ENCODE measurements at places on chromosomes 6 and 20.

- no peak for DNase-seq
Measured at GRCh38 chr6:113115196-113115595, 741.9 kb upstream of the MARCKS start.

DNA sequence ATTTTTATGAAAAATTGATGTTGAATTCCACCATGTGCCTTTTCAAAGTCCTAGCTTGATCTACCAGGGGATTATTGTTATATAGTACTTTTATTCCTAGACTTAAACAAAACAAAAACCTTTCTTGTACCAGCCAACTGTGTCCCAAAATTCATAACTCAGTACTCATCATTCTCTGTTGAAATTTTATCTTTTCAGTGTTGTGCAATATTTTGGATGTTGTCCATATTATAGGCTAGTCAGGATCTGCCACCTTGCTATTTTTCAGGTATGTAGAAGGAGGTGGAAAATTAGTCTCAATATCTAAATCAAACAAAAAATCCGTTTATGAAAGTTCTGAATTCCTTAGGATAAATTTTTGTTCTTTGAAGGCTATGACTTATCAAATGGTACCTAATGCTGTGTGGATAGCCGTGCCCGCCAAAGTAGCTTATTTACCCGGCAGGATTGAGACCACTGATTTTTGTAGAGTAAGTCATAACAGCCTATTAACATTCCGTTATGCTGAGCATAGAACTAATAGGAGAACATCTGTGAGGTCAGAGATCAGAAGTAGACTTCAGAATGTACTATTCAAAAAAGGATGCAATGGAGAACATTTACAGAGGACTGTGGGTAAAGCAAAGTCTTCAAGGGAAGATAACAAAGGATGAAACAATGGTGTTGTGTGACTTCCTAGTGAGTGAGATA, 304.7 kb downstream of the SOX4 start:
- no peak for DNase-seq

DNA sequence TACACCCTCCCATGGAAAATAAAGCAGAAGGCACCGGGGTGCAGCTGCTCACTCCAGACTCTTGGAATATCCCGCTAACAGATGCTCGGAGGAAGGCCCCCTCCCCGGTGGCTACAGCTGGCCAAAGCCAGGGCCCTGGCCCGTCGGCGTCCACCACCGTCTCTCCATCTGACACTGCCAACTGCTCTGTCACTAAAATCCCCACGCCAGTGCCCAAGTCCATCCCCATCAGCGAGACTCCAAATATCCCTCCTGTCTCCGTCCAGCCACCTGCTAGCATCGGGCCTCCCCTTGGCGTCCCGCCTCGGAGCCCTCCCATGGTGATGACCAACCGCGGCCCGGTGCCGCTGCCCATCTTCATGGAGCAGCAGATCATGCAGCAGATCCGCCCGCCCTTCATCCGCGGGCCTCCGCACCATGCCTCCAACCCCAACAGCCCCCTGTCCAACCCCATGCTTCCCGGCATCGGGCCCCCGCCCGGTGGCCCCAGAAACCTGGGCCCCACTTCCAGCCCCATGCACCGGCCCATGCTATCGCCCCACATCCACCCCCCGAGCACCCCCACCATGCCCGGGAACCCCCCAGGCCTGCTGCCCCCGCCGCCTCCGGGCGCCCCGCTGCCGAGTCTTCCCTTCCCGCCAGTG, 143.9 kb downstream of the SOBP start:
- no peak for DNase-seq

DNA sequence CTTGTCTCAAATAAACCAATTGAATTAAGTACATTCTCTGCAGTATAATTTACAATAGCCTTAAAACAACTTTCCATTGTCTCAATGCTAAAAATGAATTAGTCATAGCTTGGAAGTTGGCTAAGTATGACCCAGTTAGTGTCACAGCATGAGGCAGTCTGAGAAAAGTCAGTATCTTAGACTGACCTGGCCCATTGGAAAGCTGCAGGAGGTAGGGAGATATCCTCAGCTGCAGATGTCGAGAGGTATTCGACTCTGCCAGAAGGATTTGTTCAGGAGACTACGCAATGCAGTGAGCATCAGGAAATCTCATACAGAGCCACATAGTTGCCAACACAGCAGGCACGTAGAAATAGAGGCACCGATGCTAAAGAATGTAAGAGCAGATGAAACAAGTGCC, 350.9 kb upstream of the NRSN1 start:
- peak; percentile 1 for DNase-seq

GRCh38 chr6:37776566-37776965, 43.0 kb upstream of the ZFAND3 start:
- DNase-seq = no peak

GRCh38 chr20:1950836-1951235, 43.0 kb downstream of the PDYN start:
- no peak for DNase-seq

GRCh38 chr6:20866036-20866435, 331.8 kb downstream of the CDKAL1 start:
- DNase-seq = no peak

DNA sequence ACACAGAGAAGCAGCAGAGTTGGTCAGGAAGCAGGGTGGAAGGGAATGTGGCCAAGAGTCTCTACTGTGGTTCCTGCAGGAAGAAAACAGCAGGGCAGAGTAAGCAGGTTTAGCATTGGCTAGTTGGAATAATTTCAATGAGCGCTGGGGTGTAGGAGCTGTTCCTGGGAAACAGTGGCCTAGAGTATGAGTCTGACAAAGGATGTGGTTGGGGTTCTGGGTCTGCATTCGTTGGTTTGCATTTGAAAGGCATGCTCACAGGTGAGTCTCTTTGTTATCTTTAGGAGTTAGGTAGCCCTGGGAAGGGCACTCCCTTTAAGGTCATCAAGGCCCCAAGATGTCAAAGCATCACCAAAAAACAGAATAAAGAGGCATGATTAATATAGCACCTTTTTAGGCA, 911.6 kb upstream of the SLC35B3 start:
- no peak for DNase-seq

DNA sequence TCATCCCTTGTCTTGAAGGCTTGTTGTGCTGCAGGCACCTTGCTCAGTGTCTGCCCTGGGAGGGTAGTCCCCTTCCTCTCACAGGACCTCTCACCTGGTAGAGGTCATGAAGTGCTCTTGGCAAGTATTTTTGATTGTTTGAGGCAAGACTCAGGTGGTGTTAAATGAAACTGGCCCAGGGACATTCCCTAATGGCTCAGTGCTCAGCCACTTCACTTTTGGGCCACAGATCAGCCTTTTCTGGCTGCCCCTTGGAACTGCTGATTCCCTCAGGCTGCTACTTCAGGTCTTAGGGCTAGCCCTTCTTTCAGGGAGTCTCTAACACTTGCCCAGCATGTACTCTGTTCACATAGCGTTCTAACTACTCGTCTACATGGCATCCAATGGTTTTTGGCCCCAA, 111.3 kb downstream of the RNF144B start:
- DNase-seq = no peak

DNA sequence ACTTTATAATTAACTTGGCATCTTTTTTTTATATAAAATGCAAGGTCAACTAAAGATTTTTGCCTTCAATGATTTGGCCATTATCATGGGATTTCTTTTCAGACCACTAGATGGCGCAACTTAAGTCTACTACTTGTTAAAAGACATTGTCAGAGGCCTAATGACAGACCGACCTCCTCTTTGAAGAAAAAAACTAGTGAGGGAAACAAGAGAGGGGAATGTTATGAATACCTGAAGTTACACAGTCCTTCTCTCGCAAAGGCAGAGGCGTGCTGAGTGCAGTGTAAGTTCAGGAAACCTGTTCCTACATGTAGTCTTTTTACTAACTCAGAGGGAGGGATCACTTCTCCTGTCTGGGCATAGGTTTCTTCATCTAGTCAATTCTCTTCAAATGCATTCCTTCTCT, 9.3 kb downstream of the TRAPPC3L start:
- peak; percentile 79 for DNase-seq

DNA sequence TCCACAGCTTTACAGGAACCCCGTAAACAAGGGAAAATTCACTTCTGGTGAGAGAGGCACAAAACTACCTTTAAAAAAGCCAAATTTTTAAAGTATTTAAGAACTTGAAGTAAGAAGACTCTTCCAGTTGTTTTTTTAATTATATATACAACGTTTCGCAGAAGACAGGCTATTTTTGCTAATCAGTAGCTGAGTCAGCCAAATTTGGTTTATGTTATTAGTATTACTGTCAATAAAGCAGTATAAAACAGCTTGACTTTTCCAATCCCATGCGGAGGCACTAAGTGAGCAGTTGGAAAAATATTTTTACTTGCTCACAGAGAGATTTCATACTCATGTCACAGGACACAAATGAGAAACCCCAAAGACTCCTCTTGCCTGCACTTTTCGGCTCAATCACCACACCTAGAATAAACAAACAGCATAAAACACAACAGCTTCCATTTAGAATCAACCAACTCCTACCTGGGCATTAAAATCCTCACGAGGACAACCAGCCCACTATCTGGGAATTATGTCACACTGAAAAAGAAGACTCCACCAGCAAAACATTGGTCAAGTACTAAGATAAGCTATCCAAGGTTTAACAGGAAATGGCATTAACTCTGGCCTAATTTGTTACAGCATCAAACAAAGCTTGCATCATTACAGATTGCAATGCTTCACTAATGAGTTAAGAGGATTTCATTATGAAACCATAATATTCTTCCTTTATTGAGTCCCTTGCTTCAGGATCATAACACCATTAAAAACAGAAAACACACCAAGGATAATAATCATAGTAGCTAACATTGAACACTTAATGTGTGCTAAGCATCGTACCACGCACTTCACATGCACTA, 26.3 kb downstream of the ELOVL5 start:
- DNase-seq = peak; percentile 51

- DNase-seq = no peak
Measured at GRCh38 chr6:154686162-154686561, 47.1 kb upstream of the SCAF8 start.

DNA sequence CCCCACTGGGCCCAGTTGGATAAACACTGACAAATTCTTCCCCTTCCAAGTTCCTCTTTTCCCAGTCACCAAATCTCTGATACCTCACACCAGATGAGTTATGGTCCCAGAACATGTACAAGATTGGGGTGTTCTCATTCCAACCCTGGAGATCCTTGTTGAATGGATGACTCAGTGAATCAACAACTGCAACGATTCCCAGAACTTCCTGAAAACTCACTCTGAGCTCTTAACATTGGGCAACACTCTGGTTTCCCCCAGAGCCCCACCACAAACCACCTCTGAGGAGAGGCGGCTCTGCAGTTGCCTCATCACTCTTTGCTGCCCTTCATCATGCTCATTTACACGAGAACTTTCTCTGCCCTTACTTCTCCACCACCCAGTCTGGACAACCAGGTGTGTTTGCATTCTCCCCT, 115.2 kb downstream of the MRPL14 start:
- DNase-seq = peak; percentile 89

- DNase-seq = no peak
Measured at GRCh38 chr20:50242863-50243609, 52.4 kb downstream of the CEBPB start.

DNA sequence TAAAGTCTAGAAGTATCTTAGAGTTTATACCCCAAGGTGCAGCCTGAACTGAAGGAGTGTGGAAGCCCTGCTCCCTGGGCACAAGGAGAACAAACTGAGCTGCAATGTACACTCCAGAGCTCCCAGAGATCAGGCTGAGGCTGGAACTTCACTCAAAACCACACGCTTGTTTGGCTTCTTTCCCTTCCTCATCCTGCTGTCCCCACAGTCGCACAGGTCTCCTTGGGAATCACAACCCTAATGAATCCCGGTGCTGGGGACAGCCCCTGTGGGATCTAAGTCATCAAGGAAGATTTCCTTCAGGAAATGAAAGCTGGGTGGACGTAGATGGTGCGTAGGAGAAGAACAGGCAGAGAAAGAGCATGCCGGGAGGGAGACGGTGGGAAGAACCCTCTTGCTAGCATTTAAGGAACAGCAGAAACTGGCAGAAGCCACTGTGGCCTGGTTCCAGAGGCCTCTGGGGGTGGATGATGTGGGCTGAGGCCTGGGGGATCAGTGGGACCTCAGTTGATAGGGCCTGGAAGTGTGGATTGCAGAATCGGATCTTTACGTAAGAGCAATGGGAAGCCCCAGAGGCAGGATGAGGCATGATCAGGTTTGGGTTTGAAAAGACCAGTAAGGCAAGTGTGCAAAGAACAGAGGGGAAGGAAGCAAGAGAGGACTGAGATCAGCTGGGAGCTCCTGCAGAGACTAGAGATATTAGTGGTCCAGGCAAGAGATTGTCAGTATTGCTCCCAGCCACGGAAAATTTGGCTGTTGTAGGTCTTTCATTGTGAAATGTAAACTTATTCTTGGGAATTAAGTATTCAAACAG, 21.4 kb downstream of the CYP24A1 start:
- DNase-seq = no peak

DNA sequence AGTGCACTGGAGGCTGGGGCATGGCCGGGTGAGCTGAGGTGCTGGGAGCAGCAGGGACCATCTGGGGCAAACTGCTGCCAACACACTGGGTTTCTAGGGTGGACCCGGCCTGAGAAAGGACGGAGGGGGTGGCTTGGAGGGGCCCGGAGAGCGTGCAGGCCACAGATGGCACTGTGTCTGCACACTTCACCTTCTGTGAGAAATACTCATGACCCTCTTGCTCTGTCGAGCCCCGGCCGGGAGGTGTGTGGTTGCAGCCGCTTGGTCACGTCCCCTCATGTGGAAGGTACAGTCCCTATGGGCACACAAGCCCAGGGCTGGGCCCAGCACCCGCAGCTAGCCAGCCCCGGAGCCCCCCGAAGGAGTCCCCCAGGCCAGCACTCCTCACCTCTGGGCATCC, 59.7 kb downstream of the RBM38 start:
- no peak for DNase-seq

GRCh38 chr20:11158589-11158988, 484.8 kb upstream of the JAG1 start:
- no peak for DNase-seq

DNA sequence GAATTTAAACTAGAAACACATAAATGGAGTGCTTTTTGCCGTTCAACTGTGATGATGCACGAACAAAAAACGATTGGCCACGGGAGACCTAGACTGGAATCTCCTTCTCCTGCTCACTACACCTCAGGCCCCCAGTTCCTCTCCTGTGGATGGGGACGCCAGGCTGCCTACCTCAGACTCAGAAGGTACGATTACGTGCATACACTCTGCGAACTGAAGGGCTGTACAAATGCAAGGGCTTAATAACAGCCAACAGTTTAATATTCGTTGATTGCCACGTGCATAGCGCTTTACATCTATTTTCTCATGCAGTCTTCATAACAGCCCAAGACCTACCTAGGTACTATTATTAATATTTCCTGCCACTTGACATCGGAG, 495 bp upstream of the ARMC2 start:
- DNase-seq = no peak

DNA sequence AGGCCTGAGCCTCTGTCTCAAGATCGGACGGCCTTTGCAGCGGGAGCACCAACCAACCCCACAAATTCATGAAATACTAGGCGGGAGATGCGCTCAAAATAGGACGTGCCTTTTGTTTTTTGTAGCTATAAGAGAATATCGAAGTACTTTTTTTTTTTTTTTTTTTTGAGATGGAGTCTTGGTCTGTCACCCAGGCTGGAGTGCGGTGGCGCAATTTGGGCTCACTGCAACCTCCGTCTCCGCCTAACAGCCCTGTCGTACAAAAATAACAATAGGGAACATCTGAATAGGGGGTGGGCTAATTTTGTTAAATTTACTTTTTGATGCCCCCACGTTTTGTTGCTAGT, 5.9 kb upstream of the TUBB2A start:
- no peak for DNase-seq

Data from GM23248 (cell line).